ENCODE measurements at places on chromosomes 5 and 9. TPM values are rescaled to one million over a fixed set of nuclear protein-coding genes. Genes with fewer than 3 reads are reported as not detected.

Gene TLX3
- total RNA-seq, result not detected

Gene FRMD3
- total RNA-seq, result 0.84 TPM

GRCh38 chr9:133004999-133005760 is 25.6 kb upstream of the GTF3C5 start:
- H3K36me3 ChIP-seq, result no peaks in the 10 kb centered on the region
- no peak overlapping the region for H3K27ac ChIP-seq
- DNase-seq, result no peak
- no peaks in the 10 kb centered on the region for H3K27me3 ChIP-seq
- no peaks in the 10 kb centered on the region for H3K4me1 ChIP-seq

GRCh38 chr9:90773617-90774016 is 28.0 kb upstream of the SYK start:
- no peaks in the 10 kb centered on the region for H3K36me3 ChIP-seq
- no peak overlapping the region for H3K4me3 ChIP-seq
- DNase-seq, result no peak
- no peak overlapping the region for H3K27ac ChIP-seq

Data from naive thymus-derived CD4-positive, alpha-beta T cell (primary cell).